ENCODE measurements at places on chromosomes 12 and 14.

DNA sequence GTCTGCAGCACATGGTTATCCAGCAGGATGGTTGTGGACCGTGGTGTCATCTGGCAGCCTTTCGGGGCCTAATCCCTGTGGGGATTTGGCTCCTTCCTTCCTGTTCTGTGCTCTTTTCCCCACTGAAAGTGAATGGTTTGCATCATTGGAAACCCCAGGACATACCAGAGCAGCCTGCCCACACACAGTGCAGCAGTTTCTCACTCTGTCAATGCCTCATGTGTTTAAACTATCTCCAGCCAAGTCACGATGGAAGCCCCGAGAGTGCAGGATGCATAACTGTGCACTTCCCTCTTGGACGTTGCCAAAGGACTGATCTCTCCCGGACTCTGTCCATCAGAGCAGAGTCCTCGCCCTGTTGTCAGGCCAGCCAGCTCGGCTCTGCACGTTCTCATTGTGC, 29.0 kb upstream of the AMN start:
- no peak for DNase-seq

GRCh38 chr14:31968107-31968810, 108.8 kb upstream of the ARHGAP5 start:
- no peak for DNase-seq

DNA sequence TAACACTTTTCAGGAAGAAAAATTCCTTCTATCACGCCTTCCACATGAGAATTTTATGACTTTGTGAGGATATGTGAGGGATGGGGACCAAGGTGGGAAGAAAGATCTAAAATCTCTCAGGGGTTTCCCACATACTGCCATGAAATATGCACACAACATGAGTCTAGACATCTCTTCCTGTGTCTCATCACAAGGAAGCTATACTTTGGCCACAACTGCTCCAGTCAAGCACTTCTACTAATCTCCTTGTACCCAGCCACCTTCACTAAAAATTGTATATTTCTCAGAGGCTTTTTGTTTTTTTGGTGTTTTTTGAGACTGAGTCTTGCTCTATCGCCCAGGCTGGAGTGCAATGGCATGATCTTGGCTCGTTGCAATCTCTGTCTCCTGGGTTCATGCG, 3.2 kb downstream of the OSBPL8 start:
- DNase-seq, result no peak

DNA sequence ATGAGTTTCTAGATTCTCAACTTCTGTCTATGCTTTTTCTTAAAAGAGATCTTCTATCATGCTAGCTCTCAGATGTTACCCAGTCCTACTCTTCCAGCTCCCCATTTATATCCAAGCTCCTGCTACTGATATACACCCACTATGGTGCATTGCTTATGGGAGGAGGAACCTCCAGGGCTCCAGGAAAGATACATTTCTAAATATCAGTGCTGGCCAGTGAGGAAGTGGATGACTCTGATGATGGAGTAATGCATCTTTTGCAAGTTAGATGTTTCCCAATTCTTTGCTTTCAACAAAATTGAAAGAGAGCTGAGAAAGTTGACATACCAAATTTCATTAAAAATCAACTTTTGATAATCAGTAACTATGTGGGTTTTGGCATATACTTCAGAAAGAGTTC, 105.7 kb upstream of the RESF1 start:
- DNase-seq, result no peak

- DNase-seq, result peak; percentile 74
These were observed 61.9 kb downstream of the SMUG1 start for GRCh38 chr12:54126696-54127537.

GRCh38 chr12:47867495-47867941, 37.3 kb downstream of the VDR start:
- DNase-seq, result no peak

DNA sequence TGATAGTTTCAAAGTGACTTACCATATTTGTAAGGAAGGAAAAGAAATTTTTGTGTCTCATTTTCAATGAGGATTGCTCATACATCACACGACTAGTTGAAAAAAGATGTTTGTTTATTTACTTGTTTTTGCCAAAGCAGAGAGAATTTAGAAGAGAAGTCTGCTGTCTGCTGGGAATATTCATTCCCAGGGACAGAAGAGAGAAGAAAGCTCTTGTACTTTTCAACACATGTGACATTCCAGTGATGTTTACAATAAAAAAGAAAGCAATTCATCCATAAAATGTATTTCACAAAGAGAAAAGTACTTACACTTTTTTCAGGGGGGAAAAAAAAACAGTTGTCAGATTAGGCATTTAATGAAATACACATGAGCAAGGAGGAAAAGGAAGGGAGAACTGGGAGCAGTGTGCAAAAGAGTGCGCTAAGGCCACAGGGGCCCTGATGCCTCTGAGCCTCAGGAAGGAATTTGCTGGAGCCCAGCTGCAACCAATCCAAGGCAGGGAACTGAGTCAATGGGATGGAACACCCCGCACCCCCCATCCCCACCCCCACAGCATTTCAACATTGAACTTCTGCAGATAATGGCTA, 115.0 kb downstream of the RPAP3 start:
- DNase-seq, result no peak

DNA sequence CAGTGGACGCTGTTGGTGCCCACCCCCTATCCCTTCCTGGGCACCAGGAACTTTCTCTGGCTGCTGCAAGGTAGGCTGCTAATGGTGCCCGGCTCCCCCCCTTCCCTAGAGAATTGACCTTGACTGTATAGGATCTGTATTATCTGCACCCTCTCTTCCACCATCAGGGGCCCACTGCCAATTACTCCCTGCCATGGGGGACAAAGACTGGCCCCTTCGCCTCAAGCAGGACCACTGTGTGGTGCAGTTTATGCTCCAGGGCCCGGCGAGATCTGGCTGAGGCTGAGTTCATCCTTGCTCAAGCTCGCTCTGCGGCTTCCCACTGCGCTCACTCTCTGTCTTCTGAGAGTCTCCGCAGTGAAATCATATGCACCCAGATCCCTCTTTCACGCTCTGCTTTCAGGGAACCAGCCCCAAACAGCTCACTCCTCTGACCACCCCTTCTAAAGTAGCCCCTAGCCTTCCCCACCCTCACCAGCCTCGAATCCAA, 95.2 kb downstream of the LGMN start:
- no peak for DNase-seq

GRCh38 chr12:46368138-46368537, 4.4 kb downstream of the SLC38A2 start:
- no peak for DNase-seq

- no peak for DNase-seq
These were observed 32.1 kb downstream of the PRKAB1 start for GRCh38 chr12:119700078-119700477.

DNA sequence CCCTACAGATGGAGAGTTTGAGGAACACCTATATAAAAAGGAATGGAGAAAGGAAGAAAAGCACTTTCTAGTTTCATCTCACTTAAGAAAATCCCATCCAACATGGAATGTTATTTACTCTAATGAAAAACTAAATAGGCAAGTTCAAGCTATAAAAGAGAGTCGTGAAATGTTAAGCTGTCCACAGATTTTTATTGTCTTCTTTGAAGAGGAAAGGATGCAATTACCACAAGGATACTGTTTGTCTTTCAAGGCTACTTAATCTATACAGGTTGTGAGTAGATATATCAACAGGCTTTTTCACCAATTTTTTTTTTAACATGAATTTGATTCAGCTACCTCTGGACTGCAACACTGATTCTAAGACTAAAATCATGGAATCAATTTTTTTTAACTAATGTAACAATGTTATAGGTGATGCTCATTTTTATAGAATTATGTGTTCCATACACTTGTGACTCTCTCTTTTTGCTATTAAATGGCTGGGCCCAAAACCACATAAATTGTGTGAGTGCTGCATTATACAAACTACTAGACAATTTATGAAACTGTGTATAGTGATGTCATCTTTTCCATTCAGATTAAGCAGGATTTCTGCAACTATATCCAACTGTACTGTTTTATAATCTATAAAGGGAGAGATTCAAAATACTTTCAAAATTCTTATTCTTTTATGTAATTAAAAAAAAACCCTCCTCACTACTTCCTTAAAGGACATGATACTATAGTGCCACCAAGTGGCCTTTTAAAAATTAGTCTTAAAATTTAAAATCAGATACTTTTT, 26.8 kb upstream of the BMAL2 start:
- no peak for DNase-seq

DNA sequence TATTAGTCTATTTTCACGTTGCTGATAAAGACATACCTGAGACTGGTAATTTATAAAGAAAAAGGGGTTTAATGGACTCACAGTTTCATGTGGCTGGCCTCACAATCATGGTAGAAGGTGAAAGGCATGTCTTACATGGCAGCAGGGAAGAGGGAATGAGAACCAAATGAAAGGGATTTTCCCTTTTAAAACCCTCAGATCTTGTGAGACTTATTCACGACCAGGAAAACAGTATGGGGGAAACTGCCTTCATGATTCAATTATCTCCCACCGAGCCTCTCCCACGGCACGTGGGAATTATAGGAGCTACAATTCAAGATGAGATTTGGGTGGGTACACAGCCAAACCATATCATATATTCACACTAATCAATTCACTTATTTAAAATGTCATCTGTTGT, 41.4 kb downstream of the KTN1 start:
- DNase-seq, result no peak

DNA sequence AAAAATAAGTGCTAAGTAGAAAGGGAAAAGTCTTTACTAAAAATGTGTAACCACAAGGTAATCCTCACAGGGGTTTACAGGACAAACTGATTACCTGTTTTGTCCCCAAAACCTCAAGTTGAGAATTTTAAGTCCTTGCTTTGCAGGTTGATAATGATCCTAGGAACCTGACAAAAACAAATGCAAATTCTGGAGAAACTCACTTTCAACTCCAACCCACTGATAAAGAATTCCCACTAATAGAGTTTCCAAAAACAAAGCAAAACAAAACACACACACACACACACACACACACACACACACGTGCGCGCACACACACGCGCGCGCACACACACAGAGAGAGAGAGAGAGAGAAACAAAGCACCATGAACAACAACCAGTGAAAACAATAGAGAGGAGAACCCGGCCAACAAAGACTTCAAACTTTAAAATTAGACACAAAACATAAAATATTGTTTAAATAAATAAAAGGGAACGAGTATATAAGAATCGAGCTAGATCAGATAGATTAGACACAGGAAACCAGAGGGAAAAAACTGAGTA, 187.0 kb upstream of the FOXN3 start:
- no peak for DNase-seq

- DNase-seq, result no peak
These were observed 459.8 kb downstream of the BCAT1 start for GRCh38 chr12:24488906-24489619.

GRCh38 chr12:100473716-100474150, at the start of gene NR1H4:
TSS of gene NR1H4 (plus strand) at chr12:100473866. CDS start at chr12:100493324, 19,458 bp downstream.
- DNase-seq, result no peak

GRCh38 chr14:99736603-99737371, 52.7 kb downstream of the CYP46A1 start:
- no peak for DNase-seq

DNA sequence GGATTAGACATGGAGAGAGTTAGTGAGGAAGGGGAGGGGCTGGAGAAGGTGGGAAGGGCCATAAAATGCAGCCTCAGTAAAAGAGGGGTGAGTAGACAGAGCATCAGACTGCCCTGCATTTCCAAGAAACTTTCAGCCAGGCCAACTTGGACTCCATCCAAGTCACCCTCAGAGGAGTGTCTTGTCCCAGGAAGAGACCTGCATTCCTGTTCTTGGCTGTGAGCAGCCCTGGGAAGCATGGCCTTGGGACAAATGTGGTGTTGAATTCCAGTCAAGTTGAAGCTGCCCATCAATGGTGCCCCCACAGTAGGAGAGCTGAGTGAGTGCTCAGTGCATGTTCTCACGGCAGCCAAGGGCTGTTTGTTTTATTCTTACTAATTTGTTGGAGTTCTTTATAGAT, 35.0 kb upstream of the TUNAR start:
- DNase-seq, result no peak

DNA sequence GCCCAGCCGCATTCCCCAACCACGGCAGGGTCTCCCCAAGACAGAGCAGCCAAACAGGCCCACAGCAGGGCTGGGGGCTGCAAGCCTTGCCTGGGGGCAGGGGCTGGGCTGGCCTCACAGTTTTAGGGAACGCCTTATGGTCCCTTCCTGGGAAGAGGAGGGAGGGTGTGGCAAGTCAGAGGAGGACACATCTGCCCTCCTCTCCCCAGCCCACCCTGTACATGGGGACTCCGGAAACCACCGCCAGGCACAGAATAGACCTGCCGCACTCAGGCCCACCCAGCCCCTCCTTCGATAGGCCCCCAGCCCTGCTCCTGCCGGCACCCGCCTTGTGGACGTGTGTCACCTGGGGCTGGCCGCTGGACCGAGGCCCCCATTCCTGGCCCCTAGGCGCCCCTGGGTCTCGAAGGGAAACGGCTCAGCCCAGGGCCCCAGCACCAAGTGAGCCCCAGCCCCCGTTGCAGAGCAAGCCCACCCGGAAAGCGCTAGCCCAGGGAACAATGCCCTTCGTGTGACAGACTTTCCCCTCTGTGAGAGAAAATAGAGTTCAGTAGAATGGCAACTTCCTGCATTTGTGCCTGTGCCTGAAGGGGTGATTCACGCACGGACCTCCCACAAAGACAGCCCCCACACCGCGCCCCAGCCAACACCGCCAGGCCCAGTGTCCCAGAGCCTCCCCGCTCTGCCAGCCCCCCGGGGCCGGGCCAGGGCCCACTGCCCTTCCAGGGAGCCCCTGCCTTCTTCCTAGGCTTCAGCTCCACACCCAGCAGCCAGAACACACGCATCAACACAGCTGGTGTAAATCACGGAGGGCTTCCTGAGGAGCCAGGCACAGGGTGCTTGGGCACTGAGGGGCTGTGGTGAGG, 12.0 kb upstream of the NUDT14 start:
- DNase-seq, result no peak

GRCh38 chr12:120366845-120367232, 2.1 kb downstream of the MSI1 start:
- DNase-seq, result no peak

DNA sequence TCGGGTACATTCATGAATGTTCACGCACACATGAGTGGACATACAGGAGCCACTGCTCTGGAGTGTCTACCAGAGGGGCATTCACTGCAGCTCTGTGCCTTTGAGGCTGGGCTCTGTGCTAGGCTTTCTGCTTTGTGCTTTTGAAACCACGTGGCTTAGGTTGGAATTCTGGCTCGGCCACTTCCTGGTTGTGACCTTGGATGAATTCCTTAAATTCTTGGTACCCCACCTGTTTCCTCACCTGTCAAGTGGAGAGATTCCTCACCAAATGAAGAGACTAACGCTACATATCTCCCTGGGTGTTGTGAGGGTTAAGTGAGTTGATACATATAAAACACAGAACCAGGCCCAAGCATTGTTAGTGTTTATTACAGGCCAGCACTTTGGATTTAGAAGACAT, 842.8 kb downstream of the VRK1 start:
- no peak for DNase-seq

DNA sequence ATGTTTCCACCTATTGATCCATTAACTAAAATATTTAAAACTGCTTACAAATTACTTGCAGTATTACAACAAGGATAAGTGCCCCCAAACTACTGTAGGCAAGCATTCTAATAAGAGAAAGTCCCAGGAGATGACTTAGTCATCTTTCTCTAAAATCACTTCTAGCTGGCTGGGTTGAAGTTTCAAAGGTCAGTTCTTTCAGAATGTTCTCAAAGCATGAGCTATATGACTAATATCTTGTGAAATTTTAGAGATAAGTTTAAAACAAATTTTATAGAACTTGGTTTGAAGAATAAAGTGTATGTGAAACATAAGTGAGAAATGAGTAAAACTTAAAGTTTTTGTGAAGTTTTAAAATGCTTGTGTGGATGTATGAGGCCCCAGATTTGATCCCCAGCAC, 24.3 kb upstream of the OR6J1 start:
- no peak for DNase-seq
